ENCODE measurements at places on chromosomes 1 and 21.
A peak's percentile ranks its signal among the peaks of the same experiment; 100 is the strongest.

GRCh38 chr21:40333731-40334130, 466.5 kb downstream of the PCP4 start:
- DNase-seq: no peak

DNA sequence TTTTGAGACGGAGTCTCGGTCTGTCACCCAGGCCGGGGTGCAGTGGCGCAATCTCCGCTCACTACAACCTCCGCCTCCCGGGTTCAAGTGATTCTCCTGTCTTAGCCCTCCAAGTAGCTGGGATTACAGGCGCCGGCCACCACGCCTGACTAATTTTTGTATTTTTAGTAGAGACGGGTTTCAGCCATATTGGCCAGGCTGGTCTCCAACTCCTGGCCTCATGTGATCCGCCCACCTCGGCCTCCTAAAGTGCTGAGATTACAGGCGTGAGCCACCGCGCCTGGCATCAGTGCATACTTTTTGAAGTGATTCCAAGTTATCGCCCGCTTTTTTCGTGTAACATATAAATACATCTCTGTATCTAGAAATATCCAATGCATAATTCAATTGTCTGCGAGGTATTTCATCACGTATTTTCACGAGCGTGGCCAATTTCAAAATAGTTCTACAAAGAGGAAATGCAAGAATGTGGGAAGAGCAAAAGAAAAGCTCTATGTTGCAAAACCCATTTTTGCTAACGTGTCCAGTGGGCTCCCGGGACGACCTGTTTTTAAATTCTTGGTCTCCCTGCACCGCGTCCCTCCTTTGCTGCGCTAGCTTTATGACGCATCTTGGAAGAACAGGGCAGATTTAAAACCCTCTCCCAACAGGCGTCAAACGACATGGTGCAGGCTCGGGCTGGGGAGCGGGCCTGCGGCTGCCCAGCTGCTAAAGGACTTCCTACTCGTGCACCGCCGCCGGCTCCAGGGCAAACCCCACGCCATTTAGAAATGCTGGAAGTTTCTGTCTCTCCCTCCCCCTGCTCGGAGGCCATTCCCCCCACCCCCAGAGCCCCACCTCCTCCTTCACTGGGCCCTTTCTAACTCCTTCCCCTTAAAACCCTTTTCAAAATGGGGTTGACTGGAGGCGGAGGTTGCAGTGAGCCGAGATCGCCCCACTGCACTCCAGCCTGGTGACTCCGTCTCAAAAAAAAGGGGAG, 923 bp upstream of the IFNGR2 start:
- DNase-seq: peak; percentile 65

DNA sequence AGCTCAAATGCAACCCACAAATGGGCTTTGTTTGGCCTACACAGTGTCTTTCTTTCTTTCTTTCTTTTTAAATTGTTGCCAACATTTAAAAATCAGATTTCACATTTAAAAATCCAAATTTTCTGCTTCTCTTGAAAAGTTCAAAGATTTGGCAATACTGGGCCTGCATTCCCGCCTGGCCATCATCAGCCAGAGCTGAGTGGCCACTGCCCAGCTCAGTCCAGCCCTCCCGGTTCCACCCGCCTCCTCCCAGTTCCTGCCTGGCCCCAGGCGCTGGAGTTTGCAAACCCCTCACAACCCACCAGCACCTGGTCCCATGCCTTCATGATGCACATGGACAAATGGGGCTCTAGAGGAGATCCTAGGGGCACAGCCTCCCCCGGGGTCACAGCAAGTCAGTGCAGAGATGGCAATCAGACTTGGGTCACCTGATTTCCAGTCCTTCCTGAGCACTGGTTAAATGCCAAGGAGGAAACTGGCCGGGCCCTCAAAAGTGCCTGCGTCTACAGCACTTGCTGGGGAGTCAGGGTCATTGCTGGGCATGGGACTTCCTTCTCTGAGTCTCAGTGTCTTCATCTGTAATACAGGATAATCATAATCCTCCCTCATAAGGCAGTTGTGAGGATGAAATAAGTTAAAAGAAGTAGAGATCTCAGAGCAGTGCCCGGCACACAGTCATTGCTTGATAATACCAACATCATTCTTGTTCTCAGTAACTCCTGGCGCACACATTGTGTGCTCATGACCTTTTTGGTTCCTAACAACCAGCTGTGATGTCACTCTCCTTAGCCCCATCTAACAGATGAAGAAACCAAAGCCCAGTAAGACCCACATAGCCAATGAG, 41.0 kb upstream of the LAPTM5 start:
- peak; percentile 51 for DNase-seq

DNA sequence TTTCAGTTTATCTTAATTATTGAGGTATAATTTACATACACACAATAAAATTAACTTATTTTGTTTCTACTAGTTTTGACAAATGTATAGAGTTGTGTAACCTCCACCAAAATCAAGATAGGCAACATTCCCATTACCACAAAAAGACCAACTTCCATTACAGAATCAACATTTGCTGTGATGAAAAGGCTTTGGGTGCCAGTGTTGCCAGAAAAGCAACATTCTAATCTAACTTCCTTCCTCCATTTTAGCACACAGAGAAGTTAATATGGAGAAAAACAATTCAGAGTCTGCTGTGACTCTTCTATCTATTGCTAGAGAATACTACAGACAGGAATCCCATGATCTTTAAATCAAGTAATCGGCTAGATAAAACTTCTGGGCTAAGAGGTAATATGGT, 245.3 kb downstream of the RERE start:
- no peak for DNase-seq

- no peak for DNase-seq
These were observed 57.6 kb upstream of the CD34 start for GRCh38 chr1:207968521-207969009.

DNA sequence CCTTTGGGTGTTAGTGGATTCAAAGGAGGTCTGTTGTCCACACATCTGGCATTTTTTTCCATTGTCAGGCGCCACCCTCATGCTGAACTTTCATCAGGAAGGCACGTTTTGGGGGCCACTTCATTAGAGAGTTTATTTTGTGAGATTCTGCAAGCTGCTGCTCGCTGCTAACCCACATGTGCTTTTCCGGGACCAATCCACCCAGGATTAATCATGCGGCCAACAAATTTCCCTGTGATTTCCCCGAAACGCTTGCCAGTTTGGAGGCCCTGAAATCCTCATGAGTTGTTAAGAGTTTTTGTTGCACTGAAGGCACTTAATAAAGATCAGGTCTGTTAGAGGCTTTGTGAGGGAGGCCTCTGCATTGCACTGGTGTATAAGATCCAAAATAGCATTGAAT, 2.4 kb downstream of the PDPN start:
- DNase-seq: no peak

GRCh38 chr1:23177438-23178380, 9.1 kb upstream of the LUZP1 start:
- DNase-seq: peak; percentile 70

DNA sequence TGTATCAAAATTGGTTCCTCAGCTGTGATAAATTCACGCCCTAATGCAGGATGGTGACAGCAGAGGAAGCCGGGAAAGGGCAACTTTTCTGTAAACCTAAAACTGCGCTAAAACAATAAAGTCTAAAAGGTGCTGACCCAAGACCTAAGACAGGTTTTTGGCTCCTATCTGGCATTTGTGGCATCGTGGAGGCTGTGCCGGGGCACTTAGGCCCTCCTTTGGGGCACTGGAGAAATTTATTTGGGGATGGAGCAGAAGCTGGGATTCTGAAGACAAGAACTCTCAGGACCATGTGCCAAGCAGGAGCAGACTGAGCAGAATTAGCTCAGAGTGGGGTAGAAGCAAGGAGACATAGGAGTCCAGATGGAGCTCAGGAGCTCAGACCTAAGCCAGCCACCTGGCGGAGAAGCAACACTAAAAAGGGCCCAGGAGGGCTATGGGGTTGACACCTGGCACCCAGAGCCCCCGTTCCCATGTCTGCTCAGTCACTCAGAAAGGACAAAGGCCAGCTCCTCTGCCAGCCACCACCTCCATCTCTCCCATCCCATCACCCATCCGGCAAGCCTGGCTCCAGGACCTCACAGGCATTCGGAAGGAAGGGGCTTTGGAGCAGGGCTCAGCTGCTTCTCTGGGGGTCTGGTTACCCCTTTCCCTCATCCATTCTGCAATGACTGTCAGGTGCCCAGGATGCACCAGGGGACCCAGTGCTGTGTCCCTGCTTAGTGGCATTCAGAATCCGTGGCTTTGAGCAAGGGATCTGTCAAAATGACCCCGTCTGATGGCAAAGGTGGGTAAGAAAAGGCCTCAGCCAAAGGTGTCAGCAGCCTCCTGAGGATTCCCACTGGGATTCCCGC, 347.7 kb downstream of the NPHP4 start:
- DNase-seq: no peak

DNA sequence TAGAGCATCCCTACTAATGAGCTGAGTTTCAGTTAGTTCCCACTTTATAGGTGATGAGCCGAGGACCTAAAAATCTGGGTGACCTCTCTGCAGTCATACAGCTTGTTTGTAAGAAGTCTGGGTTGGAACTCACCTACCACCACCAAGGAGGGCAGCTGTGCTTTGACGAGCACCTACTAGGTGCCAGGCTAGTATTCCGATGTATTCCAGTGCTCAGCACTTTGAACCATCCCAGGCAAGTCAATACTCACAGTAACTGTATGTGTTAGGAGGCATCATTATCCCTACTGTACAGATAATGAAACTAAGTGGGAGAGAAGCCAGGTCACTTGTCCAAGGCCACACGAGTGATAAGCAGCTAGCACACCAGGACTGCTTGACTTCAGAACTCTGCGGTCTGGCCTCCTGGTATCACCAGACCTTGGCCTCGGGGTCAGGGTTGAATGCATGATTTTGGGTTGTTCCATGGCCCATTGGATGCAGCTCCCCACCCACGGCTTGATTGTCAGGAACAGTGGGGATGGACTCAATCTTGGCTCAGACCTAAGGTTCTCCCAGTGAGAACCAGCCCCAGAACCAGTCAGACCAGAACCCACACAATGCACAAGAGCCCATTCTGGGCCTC, 20.7 kb downstream of the ECE1 start:
- no peak for DNase-seq

DNA sequence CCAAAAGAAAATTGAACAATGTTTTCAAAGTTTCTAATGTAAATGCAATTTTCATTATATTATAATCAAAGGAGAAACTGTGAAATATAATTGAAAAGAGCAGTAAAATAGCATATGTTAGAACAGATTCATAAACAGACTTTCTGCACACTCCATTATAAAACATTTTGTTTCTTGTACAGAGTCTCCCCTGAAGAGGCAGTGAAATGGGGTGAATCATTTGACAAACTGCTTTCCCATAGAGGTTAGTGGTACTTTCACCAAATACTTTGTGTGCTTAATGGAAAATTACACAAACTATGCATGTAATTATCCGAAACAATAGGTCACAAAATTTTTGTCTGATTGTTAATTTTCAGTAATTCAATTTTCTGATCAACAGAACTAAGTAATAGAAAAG, 1.9 kb downstream of the RGS18 start:
- DNase-seq: no peak

GRCh38 chr1:198363625-198364151, 176.8 kb downstream of the ATP6V1G3 start:
- DNase-seq: no peak
